ENCODE measurements at places on chromosomes 16 and 17. TPM values are rescaled to one million over a fixed set of nuclear protein-coding genes. Genes with fewer than 3 reads are reported as not detected.
A peak's percentile ranks its signal among the peaks of the same experiment; 100 is the strongest.

- no peak for DNase-seq
These were observed 40.4 kb upstream of the DNAH9 start for GRCh38 chr17:11557727-11558452.

DNA sequence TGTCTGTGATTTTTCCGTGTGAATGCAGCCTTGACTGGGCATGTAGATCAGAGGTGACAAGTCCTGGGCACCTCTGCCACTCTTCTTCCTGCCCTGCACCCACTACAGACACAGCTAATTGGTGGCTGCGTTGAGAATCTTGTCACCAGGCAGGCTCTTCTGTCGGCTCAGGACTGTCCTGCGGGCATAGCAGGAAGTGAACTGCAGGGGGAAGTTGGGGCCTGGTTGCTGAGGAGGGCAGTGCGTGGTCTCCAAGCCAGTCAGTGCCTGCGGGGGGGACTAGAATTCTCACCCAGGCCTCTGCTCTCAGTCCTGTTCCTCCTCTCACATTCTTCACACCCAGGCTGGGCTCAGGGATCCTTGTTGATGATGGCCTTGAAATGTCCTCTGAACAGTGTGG lies 50.5 kb downstream of the JPH3 start:
- no peak for DNase-seq

DNA sequence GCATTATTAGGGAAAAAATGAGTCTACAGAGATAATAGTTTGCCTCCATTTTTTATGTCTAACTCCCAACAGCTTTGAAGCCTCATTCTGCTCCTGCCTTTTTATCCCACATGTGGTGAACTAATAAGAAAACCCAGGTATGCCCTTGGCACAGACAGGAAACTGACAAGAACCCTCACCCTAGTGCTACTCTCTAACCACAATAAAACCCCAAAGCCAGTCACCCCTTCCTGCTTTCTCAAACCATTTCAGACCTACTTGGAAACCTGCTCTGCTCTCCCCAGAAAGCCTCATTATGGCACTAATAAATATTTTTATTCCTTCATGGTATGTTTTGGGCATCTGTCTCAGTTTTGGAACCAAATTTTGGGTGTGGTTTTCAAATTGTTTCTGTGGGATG lies 3.9 kb upstream of the MARVELD3 start:
- no peak for DNase-seq

DNA sequence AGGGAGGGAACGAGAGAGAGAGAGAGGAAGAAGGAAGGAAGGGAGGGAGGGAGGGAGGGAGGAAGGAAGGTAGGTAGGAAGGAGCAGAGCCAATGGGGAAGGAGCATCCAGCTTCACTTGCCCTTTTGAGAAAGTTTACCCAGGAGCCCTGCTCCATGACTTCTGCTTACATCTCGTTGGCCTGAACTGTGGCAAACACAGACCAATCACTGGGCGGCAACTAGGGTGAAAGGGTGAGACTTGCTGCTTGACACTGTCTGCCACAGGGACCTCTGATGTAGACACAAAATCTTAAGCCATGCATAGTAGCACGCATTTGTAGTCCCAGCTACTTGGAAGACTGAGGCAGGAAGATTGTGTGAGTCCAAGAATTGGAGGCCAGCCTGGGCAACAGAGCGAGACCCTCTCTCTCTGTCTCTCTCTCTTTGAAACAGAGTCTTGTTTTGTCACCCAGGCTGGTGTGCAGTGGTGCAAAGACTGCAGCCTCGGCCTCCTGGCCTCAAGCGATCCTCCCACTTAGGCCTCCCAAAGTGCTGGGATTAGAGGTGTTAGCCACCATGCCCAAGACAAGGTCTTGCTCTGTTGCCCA lies 19.5 kb upstream of the TUBG2 start:
- DNase-seq: no peak

The PPP4C gene
- 70.8 TPM for total RNA-seq

DNA sequence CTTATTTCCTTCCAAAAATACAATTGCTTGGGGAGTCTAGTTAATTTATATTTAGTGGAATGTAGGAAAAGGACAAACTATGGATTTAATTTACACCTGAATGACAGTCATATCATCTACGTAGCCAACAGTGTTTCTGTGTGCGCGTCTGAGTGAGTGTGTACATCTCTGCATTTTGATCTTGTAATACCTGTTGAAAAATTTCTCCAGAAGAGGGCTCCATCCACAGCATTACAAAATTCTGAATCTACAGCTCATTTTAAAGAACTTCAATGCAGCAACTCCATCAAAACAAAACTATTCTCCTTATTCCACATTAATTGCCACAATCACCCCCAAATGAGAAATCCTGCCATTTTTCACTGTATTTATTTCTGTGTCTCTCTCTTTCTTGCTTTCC lies 3.9 kb downstream of the CDH13 start:
- DNase-seq: peak; percentile 54

Data from fibroblast of the aortic adventitia (primary cell).